Stimulated activated CD4-positive, alpha-beta T cell treated with anti-CD3 and anti-CD28 coated beads, Interleukin-4, amount 100 ng/mL, for 1 hour (primary cell): ENCODE measurements at places on chromosomes 1 and 21.
A peak's percentile ranks its signal among the peaks of the same experiment; 100 is the strongest.

DNA sequence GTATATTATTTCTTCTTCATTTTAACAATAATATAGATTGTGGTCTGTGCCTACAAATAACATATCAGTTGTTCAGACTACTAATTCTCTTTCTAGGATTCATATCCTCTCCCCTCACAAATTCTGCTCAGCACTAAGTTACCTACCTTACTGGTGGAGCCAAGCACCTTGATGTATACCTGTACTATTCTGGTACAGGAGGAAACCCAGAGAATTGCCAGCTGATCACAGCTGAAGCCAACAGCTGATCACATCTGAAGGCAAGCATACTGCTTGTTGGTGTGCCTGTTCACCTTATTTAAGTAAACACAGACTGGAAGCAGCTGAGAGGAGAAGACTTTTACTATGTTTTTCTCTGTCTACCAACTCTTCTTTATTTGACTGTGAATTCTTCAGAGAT, 101.8 kb downstream of the PBX1 start:
- DNase-seq: no peak

DNA sequence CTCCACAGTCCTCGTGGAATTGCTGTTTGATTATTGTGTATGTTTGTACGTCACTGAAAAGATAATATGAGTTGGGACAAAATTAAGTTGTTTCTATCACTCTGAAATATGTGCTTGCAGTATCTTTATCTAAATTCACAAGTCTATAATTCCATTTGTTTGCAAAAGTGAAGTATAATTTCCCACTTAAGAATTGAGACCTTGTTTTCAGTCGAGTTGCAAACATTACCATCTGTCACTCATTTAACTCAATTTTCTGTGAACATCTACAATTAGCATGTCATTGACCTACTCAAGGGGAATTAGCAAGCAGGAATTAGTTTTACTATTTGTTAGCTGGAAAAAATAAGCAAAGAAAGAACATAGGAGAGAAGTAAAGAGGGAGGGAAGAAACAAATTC, 195.8 kb downstream of the TPR start:
- DNase-seq: no peak

- DNase-seq: no peak
These were observed 58.5 kb downstream of the PKN2 start for GRCh38 chr1:88742531-88742930.

DNA sequence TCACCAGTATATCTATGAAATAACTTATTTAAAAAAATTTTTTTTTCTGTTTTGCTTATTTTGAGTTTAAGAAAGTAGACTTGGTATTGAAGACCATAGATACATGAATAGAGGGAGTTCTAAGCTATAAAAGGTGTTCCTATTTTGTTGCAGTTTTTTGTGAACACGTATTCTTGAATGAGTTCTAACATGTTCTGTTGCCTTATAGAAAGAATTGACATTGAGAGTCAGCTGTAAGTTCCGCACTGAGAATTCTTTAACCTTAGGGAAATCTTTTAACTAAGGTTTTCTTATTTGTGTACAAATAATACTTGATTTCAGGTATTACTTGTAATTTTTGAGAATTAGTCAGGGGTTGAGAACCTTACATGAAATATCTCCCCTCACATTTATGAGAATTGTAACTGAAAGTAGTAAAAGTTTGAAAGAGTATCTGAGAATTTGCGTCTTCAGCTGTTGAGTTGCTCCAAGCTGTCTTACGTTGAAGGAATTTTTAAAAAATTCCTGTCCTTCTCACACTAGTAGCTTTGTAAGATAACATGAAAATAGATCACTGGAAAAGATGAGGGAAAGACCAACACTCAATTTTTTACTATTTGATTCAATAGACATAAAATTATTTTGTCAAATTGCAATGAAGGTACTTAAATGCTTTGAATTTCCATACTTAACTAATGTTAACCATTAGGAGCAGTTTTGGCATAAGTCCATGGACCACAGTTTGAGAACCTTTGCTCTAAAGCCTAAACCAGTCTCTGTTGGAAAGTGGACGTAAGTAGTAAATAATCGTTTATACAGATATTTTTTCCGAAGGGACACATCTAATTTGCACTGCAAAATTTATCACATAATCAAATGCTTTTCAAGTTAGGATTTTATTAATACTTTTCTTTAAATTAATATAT, 3.8 kb downstream of the DR1 start:
- no peak for DNase-seq

- no peak for DNase-seq
These were observed 29.5 kb downstream of the RGS1 start for GRCh38 chr1:192604979-192605620.

DNA sequence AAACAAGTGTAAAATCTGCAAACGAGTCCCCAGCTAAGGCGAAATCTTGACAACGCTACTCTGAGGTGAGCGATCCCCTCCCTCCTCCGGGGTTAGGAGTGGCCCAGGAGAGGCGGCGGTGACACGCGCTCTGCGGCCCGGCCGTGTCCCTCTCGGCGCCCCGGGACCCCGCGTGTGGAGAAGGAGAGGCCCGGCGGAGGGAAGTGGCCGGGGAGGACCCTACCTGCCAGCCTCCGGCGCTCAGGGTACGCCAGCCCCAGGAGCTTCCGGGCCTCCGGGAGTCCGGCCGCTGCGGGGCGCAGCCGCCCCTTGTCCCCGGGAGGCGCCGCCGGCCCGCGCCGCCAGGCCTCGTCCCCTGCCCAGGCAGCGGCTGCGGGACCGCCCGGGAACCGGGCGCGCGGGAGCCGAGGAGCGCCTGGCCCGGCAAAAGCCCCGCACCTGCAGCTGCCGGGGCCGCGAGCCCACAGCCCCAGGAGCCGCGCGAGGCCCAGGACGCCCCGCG, 543 bp downstream of the ABCB10 start:
- DNase-seq: peak; percentile 34

DNA sequence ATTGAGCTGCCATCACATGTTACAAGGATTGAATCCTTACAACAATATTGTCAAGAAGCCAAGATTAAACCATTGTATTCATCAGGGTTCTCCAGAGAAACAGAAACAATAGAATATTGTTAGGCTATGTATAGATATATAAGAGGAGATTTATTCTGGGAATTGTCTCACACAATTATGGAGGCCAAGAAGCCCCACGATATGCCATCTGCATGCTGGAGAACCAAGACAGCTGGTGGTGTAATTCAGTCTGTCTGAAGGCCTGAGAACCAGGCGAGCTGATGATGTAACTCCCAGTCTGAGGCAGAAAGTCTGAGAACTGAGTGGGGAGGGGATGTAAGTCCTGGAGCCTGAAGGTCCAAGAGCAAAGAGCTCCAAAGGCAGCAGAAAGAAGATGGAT, 14.5 kb upstream of the TTF2 start:
- DNase-seq: no peak
